T-helper 17 cell (primary cell): ENCODE measurements at places on chromosomes 12 and 14.

GRCh38 chr14:89061696-89062095 lies 237.2 kb downstream of the TTC8 start:
- no peak for DNase-seq

- no peak for DNase-seq
These were observed 156.0 kb downstream of the DAD1 start for GRCh38 chr14:22433069-22433468.

- DNase-seq, result no peak
These were observed 164.1 kb downstream of the PHETA1 start for GRCh38 chr12:111204788-111205241.

DNA sequence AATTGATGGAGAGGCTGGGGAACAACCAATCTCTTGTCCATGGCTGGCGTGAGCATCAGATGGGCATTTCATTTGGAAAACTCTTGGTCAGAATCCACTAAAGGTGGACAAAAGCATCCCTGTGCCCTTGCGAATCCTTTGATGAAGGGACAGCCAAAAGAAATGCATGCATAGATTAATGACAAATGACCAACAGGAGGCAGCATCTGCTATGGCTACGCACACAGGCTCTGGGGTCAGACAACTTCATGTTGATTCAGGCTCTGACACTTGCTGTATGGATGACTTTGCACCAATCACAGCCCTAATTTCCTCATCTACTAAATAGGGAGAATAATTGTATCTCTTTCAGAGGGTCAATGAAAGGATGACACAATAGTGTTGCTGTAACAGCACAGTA lies 117.5 kb downstream of the ASCL4 start:
- no peak for DNase-seq

DNA sequence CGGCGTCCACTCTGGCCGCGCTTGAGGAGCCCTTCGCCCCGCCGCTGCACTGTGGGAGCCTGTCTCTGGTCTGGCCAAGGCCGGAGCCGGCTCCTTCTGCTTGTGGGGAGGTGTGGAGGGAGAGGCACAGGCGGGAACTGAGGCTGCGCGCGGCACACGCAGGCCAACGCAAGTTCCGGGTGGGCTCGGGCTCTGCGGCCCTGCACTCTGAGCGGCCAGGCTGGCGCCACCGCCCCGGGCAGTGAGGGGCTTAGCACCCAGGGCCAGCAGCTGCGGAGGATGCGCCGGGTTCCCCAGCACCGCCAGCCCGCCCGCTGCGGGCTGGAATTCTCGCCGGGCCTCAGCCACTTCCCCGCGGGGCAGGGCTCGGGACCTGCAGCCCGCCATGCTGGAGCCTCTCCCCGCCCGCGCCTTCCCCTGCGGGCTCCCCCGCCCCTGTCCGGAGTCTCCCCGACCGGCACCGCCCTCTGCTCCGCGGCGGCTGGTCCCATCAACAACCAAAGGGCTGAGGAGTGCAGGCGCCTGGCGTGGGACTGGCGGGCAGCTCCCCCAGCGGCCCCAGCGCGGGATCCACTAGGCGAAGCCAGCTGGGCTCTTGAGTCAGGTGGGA lies 921.2 kb upstream of the FOXG1 start:
- DNase-seq, result no peak

DNA sequence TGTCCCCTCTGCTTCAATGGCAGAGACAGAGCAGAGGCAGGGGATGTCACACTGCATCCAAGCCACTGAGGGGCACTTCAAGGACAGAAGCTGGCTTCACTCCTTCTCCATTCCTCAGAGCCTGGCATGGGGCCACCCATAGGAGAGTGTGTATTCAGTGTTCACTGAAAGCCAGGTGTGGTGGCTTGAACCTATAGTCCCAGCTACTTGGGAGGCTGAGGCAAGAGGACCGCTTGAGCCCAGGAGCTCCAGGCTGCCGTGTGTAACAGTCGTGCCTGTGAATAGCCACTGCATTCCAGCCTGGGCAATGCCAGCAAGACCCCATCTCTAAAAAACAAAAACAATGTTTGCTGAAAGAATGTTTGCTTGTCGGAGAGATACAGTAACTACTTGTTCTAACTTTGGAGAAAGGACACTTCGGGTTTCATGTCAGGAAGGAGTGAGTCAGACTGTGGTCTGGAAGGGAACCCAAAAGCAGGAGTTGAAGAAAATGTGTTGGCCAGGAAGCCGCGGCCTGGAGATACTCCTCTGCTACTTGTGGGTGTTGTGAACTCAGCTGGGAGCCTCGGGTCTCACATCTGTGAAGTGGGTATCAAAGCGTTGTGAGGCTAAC lies 43.4 kb downstream of the ELK3 start:
- DNase-seq, result peak; percentile 60

GRCh38 chr14:105055334-105055733 lies 9.9 kb downstream of the GPR132 start:
- DNase-seq, result no peak

- peak; percentile 15 for DNase-seq
These were observed 10.6 kb upstream of the MAP4K5 start for GRCh38 chr14:50542941-50543418.

DNA sequence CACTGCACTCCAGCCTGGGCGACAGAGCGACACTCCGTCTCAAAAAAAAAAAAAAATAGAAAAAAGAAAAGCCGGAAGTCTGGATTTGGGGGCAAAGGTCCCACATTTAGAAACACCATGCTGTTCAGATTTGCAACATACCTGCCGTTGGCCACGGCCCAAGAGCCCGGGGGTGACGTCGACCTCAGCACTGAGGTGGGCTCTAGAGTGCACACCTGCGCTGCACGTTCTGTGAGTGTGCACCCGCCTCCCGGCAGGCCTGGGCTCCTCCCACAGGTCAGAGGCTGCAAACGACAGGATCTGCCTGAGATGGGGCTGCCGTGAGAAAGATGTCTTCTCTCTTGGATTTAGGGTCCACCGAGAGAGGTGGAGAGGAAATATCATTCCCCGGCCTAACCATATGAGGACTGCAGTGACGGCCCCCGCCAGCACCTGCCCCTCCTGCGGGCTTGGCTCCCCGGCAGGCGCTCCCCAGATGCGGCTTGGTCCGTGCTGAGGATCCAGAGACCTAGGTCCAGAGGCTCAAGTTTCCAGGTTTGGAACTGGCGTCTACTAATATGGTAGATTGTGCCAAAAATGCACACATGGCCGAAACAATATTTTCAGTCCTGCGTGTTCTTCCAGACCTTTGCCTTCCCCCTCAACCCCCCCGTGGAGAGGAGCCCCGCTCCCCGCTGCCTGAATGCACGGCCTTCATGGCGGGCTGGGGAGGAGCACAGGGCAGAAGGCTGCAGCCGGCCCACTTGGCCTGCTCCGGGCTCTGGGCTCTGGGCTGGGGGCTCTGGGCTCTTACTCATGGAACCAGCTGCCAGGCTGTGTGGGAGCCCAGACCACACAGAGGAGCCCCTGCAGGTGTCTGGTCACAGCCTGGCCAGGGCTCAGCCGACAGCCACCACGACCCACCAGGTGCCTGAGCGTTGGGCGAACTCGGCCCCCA lies 58.8 kb upstream of the FBRSL1 start:
- no peak for DNase-seq
